ENCODE measurements at places on chromosomes 5 and 9. TPM values are rescaled to one million over a fixed set of nuclear protein-coding genes. Genes with fewer than 3 reads are reported as not detected.

DNA sequence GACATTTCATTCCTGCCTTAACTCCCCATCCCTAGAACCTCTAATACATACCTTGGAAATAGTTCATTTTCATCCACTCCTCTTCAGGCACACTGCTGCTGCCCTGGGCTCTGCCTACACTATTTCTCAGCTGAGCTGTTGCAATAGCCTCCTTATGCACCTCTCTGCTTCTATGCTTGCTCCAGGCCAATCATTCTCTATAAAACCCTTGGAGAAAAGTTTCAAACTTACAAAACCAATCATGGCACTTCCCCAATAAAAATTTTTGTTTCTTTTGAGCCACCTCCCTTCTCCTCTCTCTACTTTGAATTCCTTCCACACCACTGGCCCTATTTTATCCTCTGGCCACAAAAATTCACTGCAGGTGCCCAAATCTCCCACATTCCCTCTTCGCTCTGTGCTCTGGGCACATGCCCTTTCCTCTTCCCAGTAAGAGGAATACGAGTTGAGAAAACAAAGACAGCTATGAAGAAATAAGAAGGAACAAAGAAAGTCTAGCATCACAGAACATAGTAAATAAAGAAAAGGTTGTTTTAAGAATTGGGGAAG, 301.4 kb downstream of the ELAVL2 start:
- H3K27me3 ChIP-seq: no peaks in the 10 kb centered on the region
- H3K4me3 ChIP-seq: no peak overlapping the region
- H3K27ac ChIP-seq: no peak overlapping the region
- H3K4me1 ChIP-seq: no peaks in the 10 kb centered on the region

DNA sequence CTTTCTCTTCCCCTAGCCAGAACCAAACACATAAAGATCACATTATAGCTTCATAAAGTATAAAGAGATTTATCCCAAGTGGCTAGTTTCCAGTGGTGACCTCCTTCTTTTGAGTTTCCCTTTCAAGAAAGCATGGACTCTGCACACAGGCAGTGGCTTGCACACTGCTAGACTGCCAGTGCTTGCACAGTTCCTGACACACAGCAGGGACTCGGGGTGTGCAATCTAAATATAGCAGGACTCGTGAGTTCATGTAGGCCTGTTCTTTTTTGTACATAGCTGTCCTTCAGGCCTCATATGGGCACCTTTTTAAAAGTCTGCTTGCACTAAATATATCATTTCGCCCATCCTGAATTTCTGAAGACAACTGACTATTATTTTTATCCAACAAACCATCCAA, 308.6 kb downstream of the FBXL7 start:
- no peak overlapping the region for H3K4me3 ChIP-seq
- no peak for DNase-seq
- H3K4me1 ChIP-seq: no peaks in the 10 kb centered on the region
- no peak overlapping the region for H3K27ac ChIP-seq
- no peaks in the 10 kb centered on the region for H3K27me3 ChIP-seq

The NDUFA8 gene
- 36.5 TPM for total RNA-seq

GRCh38 chr9:71210326-71210725, 88.9 kb upstream of the TRPM3 start:
- H3K27ac ChIP-seq: no peak overlapping the region
- no peaks in the 10 kb centered on the region for H3K4me1 ChIP-seq
- H3K4me3 ChIP-seq: no peak overlapping the region
- H3K36me3 ChIP-seq: no peaks in the 10 kb centered on the region

DNA sequence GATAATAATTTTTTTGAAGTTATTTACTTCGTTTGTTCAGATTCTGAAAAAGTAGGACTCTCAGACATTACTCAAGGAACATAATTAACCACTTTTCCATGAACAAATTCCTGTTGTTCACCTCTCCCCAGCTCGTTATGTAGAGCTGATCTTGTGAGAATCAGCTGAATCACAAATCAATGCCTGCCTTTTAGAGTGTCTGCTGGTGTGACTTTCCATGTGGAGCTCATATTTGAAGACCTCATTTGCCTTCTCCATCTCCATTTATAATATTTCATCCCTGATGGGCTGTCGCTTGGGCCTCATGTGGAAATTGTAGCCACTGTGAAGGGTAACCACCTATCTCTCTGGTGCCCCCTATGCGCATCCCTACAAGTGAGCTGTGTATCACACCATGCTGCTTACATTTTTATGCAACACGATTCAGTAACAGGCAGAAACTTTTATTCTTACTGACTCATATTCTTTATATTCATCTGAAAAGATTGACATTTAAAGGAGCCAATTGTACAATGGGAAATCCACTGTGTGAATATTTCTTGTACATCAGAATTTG, 111.3 kb downstream of the STK32A start:
- H3K27me3 ChIP-seq: no peaks in the 10 kb centered on the region
- H3K27ac ChIP-seq: no peak overlapping the region
- DNase-seq: no peak
- no peak overlapping the region for H3K4me3 ChIP-seq

The THBS4 gene
- total RNA-seq: not detected

DNA sequence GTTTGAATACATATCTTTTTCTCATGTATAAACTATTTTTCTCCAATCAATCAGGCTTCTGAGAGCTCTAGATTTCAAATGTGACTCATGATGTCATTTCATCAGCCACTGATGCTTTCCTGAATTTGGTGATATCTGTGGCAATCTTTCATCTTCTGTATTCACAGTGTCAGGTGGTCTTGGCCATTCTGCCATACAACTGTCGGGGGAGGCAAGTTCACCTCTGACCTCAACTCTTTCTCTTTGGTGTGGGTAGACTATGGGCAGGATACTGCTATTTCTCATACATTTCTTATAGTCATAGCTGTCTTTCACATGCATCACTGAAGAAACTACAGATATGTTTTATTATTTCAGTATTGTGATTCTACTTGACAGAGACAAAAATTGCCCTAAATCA, 414.1 kb upstream of the MEF2C start:
- no peak overlapping the region for H3K4me3 ChIP-seq
- no peak overlapping the region for H3K27ac ChIP-seq
- no peaks in the 10 kb centered on the region for H3K27me3 ChIP-seq
- no peaks in the 10 kb centered on the region for H3K4me1 ChIP-seq
- no peaks in the 10 kb centered on the region for H3K36me3 ChIP-seq

GRCh38 chr9:99105152-99106043, 485 bp downstream of the TGFBR1 start:
- H3K27ac ChIP-seq: peak overlapping the region; percentile 87
- peaks cover 56% of the 10 kb centered on the region for H3K4me1 ChIP-seq
- H3K4me3 ChIP-seq: peak overlapping the region; percentile 89
- no peaks in the 10 kb centered on the region for H3K27me3 ChIP-seq
- DNase-seq: peak; percentile 95

The FAM169A gene
- total RNA-seq: 7.9 TPM

The MAP1B gene
- total RNA-seq: 0.06 TPM

GRCh38 chr9:34089311-34089710, 37.2 kb downstream of the DCAF12 start:
- no peaks in the 10 kb centered on the region for H3K27me3 ChIP-seq
- H3K4me1 ChIP-seq: no peaks in the 10 kb centered on the region
- DNase-seq: no peak
- no peak overlapping the region for H3K4me3 ChIP-seq
- H3K27ac ChIP-seq: no peak overlapping the region

DNA sequence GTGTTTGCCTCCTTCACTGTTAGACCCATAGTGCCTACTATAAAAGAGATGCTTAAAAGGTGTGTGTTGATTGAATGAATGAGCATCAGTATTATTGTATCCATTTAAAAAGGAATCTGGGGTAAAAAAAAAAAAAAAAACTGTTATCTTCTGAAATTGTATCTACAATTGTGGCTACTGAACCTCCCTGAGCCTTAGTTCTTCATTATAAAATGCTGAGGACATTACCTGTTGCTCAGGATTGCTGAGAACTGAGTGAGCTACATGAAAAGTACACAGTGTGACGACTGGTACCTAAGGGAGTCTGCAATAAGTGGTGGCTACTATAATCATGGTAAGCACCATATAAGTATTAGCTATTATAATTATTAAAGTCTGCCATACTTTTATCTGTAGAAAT, 270.7 kb downstream of the NR3C1 start:
- no peak overlapping the region for H3K4me3 ChIP-seq
- peaks cover 51% of the 10 kb centered on the region for H3K4me1 ChIP-seq
- peaks cover 12% of the 10 kb centered on the region for H3K36me3 ChIP-seq
- no peak for DNase-seq

GRCh38 chr9:85108229-85108628, 438.7 kb downstream of the NTRK2 start:
- no peaks in the 10 kb centered on the region for H3K36me3 ChIP-seq
- H3K27me3 ChIP-seq: peaks cover 50% of the 10 kb centered on the region
- H3K4me3 ChIP-seq: no peak overlapping the region
- DNase-seq: no peak

The SEMA5A gene
- total RNA-seq: not detected

DNA sequence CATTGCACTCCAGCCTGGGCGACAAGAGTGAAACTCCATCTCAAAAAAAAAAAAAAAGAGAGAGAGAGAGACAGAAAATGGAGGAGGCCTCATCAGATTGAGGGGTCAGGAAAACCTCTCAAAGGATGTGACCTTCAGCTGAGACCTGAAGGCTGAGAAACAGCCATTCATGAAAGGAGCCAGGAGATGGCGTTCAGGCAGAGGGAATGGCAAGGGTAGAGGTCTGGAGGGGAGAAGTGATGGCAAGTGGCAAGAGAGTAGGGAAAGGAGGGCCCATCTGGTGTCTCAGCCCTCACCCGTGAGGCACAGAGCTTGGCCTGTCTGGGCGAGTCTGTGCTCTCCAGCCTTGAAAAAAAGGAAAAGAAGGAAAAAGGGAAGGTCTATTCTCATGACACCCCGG, 17.0 kb downstream of the CAMK2A start:
- H3K4me1 ChIP-seq: peaks cover 6% of the 10 kb centered on the region
- DNase-seq: no peak
- no peak overlapping the region for H3K27ac ChIP-seq
- H3K36me3 ChIP-seq: no peaks in the 10 kb centered on the region

DNA sequence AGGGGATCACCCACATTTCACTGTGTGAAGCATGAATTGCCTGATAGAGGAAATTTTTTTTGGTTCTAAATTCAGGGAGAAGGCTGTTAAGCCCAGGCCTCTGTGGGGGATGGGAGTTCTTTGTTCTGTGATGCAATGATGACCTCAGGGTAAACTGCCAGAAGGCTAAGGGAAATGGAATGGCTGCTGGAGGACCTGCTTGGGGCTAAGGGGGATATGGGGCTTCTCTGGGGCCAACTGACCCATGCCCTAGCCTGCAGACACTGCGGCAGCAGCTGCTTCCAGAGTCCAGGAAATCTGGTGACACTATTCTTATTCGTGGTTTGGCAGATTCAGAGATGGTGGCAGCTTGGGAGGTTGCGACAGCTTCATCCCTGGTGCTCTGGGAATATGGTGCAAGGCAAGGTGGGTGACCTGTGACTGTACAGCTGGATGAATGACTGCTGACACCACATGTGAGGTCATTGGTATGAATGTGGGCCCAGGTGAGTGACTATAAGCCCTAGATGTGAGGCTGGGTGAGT, 30.3 kb downstream of the VCP start:
- DNase-seq: no peak
- peak overlapping the region; percentile 17 for H3K27ac ChIP-seq
- H3K4me1 ChIP-seq: peaks cover 6% of the 10 kb centered on the region
- H3K36me3 ChIP-seq: no peaks in the 10 kb centered on the region
- H3K27me3 ChIP-seq: no peaks in the 10 kb centered on the region

GRCh38 chr9:87716141-87716540, 9.8 kb upstream of the CTSL start:
- H3K27me3 ChIP-seq: peaks cover 19% of the 10 kb centered on the region
- no peak overlapping the region for H3K4me3 ChIP-seq
- no peak overlapping the region for H3K27ac ChIP-seq
- no peak for DNase-seq
- peaks cover 7% of the 10 kb centered on the region for H3K4me1 ChIP-seq

The TSSK1B gene
- total RNA-seq: not detected

The SPINK4 gene
- total RNA-seq: not detected

The SLC25A46 gene
- 39.9 TPM for total RNA-seq

DNA sequence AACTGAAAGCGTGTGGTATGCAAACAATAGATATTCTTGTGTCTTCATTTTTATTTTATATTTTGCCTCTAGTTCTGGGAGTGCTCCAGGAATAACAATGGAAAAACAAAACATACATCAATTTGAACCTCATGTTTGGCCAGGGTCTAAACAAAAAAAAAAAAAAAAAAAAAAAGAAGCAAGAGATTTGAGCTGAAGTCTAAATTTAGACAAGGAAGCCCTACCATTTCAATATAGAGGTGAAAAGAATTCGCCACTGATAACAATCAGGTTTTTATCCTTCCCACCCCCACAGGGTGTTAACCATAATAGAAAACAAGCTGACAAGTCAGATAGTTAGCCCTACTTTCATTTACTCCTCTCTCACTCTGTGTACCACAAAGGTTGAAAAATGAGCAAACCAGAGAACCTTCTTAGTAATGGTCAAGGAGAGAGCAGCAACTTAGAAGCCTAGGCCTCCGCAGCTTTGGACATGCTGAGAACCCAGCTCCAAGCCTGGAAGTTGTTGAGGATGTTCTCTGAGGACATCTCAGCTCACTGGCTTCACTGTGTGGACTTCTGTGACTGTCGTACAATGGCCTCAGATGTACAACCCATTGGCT, 118.2 kb upstream of the HMHB1 start:
- H3K27ac ChIP-seq: peak overlapping the region; percentile 63
- H3K36me3 ChIP-seq: peaks cover 17% of the 10 kb centered on the region
- H3K27me3 ChIP-seq: no peaks in the 10 kb centered on the region
- H3K4me3 ChIP-seq: peak overlapping the region; percentile 61
- DNase-seq: no peak

The NUTM2F gene
- total RNA-seq: not detected

The ADAMTS19 gene
- total RNA-seq: not detected

Measured in natural killer cell treated with Interleukin-12 subunit alpha and Interleukin-12 subunit beta and Interleukin-15 and Interleukin-18, amount 100 ng/mL, for 72 hours (primary cell).